ENCODE measurements at places on chromosomes 5 and 9. TPM values are rescaled to one million over a fixed set of nuclear protein-coding genes. Genes with fewer than 3 reads are reported as not detected.
A peak's percentile ranks its signal among the peaks of the same experiment; 100 is the strongest.

GRCh38 chr9:127155314-127155960 lies 33.0 kb upstream of the ANGPTL2 start:
- H3K4me3 ChIP-seq, result no peak overlapping the region
- H3K36me3 ChIP-seq, result no peaks in the 10 kb centered on the region
- peaks cover 15% of the 10 kb centered on the region for H3K4me1 ChIP-seq
- H3K27ac ChIP-seq, result no peak overlapping the region

DNA sequence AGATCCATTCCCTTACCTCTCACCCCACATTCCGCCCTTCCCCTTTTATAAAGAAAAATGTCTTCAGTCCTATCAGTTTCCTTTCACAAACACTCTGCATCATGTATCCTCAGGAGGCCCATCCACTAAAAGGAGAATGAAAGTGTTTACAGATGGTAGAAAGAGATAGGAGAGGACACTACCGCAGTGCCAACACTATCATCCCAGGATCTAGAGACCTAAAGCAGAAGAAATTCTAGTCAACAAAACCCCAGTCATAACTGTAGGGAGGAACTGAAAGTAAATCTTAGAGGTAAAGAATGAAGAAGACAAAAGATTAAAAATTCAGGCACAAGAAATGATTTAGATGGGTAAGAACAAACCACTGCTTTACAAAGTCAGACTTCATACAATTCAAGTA lies 114.1 kb downstream of the MLLT3 start:
- no peaks in the 10 kb centered on the region for H3K27me3 ChIP-seq
- H3K27ac ChIP-seq, result no peak overlapping the region
- DNase-seq, result no peak

DNA sequence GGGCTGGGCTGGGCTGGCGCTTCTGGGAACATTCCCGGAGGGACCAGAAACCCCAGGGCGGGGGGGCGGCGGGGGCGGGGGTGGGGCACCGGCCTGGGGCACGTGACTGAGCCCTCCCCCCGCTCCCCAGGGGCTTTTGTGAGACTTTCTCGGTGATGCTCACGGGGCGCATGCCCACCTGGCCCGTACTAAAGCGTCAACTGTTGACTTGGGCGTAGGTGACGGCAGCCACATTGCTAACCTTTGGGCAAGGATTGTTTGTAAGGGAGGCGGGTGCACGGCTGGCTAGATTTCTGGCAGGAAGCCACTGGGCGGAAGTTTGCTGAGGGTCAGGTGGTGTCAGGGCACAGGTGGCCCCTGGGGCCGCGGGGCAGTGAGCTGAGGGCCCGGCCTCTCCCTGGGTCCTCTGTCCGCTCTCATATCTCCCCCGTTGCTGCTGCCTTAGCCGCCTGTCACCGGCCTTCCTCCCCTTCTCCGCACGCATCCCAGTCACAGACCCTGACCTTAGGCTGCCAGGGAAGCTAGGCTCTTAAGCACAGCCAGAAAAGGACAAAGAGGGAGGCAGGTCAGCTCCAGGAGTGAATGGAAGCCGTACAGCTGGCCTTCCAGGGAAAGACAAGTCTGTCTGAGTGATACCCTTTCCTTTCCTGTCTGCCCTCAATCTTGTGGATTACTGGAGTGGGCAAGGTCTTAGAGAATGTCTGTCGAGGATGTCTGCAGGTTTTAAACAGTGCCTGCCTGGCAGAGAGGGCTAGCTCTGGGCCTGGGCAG lies 812 bp downstream of the CACFD1 start:
- peak overlapping the region; percentile 70 for H3K4me3 ChIP-seq
- peaks cover 12% of the 10 kb centered on the region for H3K4me1 ChIP-seq
- DNase-seq, result peak; percentile 89
- H3K27ac ChIP-seq, result peak overlapping the region; percentile 77
- H3K36me3 ChIP-seq, result no peaks in the 10 kb centered on the region

DNA sequence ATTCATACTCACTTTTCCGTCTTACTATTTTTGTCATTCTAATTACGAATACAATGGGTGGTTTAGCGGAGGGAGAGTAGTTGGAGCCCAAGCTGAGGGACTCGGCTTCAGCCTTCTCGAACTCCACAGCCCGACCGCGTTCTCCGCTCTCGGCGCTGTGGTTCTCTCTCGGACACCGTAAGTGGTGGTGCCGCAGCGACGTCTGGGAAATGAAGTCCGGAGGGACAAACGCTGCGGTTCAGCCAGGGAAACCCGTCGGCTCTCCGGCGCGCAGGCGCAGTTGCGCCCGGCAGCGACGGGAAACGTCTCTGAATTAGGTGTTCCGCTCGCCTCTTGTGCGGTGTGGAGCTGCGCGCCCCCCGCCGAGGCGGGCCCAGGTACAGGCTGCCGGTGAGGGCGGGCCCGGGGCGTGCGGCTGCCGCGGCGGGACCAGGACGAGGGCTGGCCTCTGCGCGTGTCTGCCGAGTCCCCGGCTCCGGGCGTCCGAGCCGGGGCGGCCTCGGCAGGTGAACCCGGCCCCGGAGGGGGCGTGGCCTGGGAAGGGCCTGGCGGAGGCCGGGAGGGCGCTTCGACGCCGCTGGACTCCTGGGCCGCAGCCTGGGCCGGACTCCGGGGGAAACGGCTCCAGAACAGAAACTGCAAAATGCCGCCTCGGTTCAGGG lies at the start of gene ZNF879:
Gene ZNF879 (plus strand): TSS at position 277 of the 662 bp plus-strand sequence. CDS start 1,201 bp downstream, outside the sequence.
- H3K4me3 ChIP-seq, result peak within 1 kb of the TSS; percentile 55
- H3K36me3 ChIP-seq, result peaks cover 2% of the 10 kb centered on the region
- no peaks in the 10 kb centered on the region for H3K27me3 ChIP-seq
- H3K27ac ChIP-seq, result peak within 1 kb of the TSS; percentile 81
- peak; percentile 92 for DNase-seq

GRCh38 chr9:112765281-112765680 lies 14.7 kb downstream of the SNX30 start:
- no peaks in the 10 kb centered on the region for H3K36me3 ChIP-seq
- H3K4me1 ChIP-seq, result peaks cover 31% of the 10 kb centered on the region
- H3K4me3 ChIP-seq, result no peak overlapping the region
- H3K27me3 ChIP-seq, result no peaks in the 10 kb centered on the region
- peak overlapping the region; percentile 58 for H3K27ac ChIP-seq

GRCh38 chr5:159510282-159510681 lies 180.0 kb upstream of the IL12B start:
- no peak overlapping the region for H3K27ac ChIP-seq
- DNase-seq, result peak; percentile 59
- H3K4me3 ChIP-seq, result no peak overlapping the region

GRCh38 chr5:38870595-38870994 lies 24.8 kb downstream of the OSMR start:
- DNase-seq, result no peak
- no peaks in the 10 kb centered on the region for H3K27me3 ChIP-seq
- peaks cover 21% of the 10 kb centered on the region for H3K4me1 ChIP-seq

DNA sequence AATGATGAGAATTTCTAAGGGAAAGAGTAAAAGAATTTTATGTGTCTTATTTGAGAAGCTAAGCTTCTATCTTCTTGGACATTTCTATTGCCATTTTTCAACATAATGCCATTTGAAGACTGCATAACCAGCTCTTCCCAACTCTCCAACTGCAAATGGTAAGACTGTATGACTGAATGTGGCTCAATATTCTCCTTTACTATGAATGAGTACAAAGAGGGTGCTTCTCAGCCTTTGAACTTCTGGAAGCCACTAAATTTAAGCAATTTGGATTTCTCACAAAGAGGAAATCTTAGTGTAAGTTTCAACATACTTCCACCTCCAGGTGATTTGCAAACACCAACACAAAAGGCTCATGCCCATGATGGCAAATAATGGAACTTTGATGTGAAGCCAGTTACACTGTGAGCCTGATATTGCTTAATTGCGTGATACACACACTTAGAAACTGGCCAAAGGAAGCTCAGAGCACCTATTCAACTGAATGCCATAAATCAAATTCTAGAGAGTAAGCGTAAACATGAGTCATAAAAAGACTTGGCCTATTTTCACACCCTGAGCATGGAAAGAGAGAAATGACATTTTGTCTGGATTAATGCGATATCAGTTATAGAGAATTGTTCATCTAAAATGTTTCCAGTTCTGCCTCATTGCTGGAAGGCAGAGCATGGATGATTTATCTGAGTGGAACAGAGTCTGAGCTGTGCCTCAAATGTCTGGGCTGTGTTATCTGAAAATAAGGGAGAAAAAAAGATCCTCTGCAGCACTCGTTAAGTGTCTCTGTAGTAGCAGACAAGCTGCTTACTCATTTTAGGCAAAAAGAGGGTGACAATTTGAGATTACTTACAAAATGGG lies 145.3 kb downstream of the PLK2 start:
- H3K27me3 ChIP-seq, result no peaks in the 10 kb centered on the region
- no peak for DNase-seq
- no peaks in the 10 kb centered on the region for H3K36me3 ChIP-seq
- H3K4me1 ChIP-seq, result no peaks in the 10 kb centered on the region
- no peak overlapping the region for H3K27ac ChIP-seq

- no peak for DNase-seq
- no peaks in the 10 kb centered on the region for H3K27me3 ChIP-seq
- H3K4me1 ChIP-seq, result no peaks in the 10 kb centered on the region
- H3K27ac ChIP-seq, result no peak overlapping the region
- no peak overlapping the region for H3K4me3 ChIP-seq
Measured at GRCh38 chr5:41368158-41368557, 142.2 kb downstream of the PLCXD3 start.

DNA sequence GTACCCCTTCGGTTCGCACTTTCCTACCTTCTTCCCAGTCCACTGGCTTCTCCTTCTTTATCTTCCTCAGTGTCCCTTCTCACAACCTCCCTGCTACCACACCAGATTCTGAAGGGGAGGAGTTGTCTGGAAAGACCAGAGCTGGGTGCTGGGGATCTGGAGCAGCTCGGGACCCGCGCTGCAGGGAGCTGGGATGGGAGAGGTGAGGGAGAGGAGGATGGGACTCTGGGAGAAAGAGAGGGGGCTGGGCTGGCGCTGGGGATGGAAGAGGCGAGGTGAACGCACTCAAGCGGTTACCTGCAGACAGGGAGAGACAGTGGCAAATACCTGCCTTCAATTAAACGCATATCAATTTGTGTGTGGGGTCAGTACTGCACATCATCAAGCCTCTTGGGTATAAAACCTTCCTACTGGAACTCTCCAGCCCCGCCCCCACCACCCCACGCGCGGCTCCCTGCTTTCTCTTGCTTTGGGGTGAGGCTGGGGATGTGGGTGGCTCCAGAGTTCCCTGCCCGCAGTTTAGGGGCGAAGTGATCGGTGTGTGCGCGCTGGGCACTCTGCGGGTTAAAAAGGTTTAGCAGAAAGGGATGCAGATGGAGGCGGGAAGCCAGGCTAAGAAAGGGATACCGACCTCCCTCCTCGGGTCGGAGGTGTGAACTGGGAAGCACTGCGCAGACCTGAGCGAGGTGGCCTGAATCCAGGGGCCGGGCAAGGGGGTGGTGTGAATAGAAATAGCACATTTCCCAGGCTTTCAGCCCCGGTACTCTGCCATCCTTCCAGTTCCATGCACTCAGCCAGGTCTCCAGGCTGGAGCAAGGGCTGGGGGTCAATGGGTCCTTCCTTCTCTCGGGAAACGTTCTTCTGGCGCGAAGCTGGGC lies 977 bp upstream of the PAM start:
- H3K4me3 ChIP-seq, result peak overlapping the region; percentile 73
- DNase-seq, result peak; percentile 48
- peaks cover 3% of the 10 kb centered on the region for H3K4me1 ChIP-seq
- no peaks in the 10 kb centered on the region for H3K27me3 ChIP-seq

- H3K36me3 ChIP-seq, result no peaks in the 10 kb centered on the region
- no peaks in the 10 kb centered on the region for H3K27me3 ChIP-seq
- DNase-seq, result no peak
- no peak overlapping the region for H3K27ac ChIP-seq
Measured at GRCh38 chr5:132641241-132641723, 16.7 kb upstream of the IL13 start.

Gene TPM2
- 26.5 TPM for total RNA-seq

Gene PCDHGA10
- total RNA-seq, result 3.6 TPM

Data from Caco-2 (cell line).